ENCODE measurements at places on chromosomes 11 and 22.

DNA sequence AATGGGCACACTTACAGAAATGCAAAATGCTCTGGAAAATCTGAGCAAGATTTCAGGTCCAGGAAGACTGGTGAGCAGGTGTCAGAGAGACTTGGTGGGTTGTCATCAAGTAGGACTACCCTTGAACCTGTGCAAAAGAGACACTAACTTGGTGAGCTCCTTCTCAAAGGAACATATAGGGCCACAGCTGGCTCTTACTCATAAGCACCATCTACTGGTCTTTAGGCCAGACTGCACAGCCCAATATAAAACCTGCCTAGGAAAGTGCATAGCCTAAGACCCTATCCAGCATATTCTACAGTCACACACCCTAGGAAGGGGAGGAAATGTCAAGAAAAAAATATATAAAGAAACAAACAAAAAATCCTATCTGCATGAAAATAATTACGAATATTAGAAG, 18.2 kb upstream of the OR10W1 start:
- DNase-seq, result no peak

DNA sequence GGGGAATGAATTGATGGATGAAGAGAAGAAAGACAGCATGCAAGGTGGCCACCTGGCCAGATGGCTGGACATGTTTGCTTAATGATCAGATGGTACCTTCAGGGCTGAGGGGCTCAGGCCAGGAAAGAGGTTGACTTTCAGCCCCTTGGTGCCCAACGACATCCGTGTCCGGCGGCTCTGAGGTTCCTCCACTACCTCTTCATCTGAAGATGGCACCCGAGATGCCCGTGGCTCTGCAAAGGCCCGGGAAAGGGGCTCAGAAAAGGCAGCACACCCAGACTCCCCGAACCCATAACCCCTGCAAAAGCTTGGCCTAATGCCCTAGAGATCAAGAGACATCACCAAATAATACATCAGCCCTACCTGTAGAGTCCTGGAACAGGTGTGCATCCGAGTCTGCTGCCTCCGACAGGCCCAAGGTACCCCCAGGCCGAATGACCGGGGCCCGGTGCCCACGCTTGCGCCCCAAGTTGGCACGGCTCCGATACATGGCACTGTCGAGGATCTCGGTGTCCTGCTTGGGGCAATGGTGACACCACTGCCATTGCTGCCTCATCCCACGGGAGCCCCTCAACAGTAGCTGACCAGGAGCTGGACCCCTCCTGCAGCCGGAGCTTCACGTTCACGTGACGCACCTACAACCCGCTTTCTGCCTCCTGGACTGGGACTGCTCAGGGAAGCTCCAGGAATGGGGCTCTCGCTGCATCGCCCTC, 22.9 kb downstream of the TNKS1BP1 start:
- DNase-seq, result no peak

DNA sequence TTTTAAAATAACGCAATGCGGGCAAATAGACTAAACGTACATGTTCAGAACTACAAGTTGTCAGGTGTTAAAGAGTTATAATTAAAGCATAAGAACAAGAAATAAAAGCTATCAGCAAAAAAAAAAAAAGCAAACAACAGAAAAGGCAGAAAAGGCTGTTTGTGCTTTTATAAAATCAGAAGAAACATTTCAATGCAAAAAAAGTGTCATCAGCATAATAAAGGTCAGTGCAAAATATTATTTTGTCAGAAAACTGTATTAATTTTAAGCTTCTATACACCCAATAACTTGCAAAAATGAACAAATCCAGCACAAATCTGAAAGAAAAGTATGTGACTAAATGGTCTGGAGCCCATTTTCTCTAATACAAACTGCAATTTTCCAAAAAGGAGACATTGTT, 23.6 kb downstream of the XKR3 start:
- DNase-seq, result no peak

GRCh38 chr22:19385221-19385906, 46.2 kb downstream of the HIRA start:
- no peak for DNase-seq

- no peak for DNase-seq
These were observed 11.3 kb upstream of the C11orf96 start for GRCh38 chr11:43930868-43931716.

GRCh38 chr22:43154887-43155536, 3.7 kb downstream of the TSPO start:
- no peak for DNase-seq

- DNase-seq, result no peak
These were observed 20.1 kb upstream of the SIK2 start for GRCh38 chr11:111582163-111582562.

- no peak for DNase-seq
These were observed 50.9 kb downstream of the SLC25A17 start for GRCh38 chr22:40768206-40768605.

- no peak for DNase-seq
These were observed 41.7 kb upstream of the SMTN start for GRCh38 chr22:31039393-31039792.
